Effector memory CD8-positive, alpha-beta T cell (primary cell): ENCODE measurements at places on chromosomes 6 and 20.

- DNase-seq: no peak
Observed at GRCh38 chr6:158053377-158054313, 72.0 kb downstream of the SYNJ2 start.

DNA sequence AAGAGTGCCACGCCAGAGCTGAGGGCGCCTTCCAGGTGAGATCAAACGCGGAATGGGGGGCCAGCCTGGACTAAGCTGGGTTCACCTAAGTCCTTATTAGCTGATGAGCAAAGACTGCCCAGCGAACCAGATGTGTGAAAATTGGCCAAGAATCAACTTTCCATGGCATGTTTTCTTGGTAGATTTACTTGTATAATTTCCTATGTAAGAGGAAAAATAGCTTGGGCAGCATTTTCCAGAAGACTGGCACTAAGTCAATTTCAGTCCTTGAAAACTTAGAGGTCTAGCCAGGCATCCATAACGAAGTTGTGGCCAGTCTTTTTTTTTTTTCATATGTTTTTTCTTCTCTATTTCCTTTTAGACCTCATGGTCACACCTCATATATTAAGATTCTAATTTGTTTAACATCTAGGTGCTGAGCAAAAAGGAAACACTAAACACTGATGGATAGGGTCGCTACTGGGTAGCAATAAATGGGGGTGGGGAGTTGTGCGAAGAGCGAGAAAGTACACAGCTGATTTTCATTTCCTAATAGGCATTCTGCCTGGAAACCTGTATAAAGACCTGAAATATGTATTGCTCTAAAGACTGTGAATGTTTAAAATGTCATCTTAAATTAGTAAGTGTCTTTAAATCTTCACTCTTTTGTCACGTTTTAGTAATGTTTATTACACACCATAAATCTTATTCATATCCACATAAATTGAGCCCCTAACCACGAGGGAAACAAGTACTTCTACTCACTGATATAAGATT, 188.8 kb downstream of the CD83 start:
- no peak for DNase-seq

DNA sequence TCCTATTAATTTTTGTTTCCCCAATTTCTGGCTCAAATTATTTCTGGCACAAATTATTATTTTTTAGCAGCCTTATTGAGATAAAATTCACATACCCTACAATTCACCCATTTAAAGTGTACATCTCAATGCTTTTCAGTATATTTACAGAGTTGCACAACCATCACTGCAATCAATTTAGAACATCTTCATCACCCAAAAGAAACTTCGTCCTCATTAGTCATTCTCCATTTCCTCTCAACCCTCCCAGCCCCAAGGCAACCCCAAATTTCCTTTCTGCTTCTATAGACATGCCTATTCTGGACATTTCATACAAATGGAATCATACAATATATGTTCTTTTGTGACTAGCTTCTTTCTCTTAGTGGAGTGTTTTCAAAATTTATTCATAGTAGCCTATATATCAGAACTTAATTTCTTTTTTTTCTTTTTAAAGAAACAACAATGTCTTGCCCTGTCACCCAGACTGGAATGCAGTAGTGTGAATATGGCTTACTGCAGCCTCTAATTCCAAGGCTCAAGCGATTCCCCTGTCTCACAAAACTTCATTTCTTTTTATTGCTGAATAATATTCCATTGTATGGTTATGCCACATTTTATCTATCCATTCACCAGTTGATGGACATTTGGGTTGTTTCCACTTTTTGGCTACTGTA, 84.5 kb downstream of the DNAH8 start:
- DNase-seq: no peak

- no peak for DNase-seq
Observed at GRCh38 chr6:14867802-14868201, 378.1 kb upstream of the JARID2 start.

GRCh38 chr6:41454189-41454789, 91.9 kb upstream of the FOXP4 start:
- DNase-seq: no peak

DNA sequence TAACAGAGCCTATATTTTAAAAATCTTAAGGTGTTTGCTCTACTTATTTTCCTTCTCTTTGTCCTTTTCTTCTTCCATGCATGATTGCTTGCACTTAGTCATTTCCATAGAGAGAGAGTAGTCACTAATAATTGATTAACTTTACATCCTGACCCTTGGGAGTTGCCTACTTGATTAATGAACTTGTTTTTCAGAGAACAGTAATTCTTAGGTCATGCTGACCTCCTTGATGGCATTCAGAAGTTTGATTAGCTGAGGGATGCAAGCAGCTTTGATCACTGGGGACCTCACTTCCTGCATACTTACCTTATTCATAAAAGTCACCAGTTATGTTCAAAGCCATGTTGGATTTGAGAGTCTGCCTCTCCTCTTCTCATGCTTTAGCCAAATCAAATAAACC, 715.6 kb upstream of the ID4 start:
- DNase-seq: no peak

DNA sequence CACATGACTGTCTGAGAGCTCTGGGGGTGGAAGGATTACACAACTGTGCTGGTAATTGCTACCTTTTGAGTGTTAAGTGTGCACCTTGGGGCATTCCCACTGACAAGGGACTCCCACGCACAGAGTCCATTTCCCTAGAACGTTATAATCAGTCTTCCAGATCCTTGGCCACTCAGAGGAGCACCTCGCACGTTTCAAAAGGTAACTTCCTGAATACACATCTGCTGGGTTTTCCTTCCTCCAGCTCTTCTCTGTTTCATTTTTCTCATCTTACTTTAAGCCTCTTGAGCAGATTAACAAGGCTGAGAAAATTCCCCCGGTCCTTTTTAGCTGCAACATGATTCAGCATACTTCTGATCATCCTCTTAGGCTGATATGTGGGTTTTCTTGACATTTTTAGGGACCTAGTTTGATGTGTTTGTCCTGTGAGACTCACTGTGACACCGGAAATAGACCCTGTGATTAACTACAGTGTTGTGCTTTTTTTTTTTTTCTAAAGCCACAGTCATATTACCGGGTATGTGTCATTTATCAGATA, 98.4 kb upstream of the DUSP22 start:
- DNase-seq: peak; percentile 23

DNA sequence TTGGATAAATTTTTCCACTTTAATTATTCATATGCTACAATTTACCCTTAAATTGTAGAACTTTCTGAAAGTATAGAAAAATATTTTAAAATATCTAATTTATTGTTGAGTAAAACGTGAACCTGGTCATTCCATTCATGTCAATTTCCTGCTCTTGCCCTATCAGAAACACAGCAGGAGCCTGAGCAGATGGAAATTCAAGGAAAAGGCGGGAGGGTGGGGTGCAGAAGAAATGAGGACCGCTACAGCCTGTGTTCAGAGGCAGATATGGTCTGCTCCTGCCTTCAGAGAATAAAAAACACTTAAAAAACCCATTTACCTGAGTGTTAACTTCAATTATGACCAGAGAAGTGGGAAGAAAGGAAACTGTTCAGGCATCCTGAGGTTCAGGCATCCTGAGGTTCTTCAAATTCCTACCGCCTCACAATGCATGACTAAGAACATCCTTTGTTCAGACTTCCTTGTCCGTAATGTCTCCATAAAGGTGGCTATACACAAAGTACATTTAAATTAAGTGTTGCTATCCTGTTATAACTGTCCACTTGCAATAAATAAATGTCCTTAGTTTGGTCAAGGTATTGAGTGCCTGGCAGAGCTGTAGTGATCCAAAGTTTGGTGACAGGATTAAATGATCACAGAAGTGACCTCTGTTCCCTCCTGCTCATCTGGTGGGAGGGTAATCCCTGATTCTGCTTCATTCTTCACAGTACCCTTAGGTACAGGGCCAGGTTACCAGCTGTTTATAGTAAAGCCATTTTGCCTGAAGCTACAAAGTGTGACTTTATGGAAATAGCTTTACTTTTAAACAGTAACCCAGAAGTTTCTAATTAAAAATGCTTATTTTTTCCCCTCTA, 109.1 kb downstream of the MAN1A1 start:
- DNase-seq: no peak

DNA sequence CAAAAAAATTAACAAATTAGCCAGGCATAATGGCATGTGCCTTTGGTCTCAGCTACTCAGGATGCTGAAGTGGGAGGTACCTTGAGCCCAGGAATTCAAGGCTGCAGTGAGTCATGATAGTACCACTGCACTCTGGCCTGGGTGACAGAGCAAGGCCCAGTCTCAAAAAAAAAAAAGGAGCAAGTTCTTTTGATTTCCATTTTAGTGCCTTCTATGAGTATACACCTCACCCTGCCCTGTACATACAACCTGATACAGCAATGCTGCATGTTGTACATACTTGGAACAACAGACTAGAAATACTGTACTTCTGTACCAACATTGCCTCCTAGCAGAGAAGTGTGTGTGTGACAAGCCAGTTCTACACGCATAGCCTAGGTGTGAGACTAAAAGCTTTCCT, 97.3 kb upstream of the CARMIL1 start:
- DNase-seq: no peak

DNA sequence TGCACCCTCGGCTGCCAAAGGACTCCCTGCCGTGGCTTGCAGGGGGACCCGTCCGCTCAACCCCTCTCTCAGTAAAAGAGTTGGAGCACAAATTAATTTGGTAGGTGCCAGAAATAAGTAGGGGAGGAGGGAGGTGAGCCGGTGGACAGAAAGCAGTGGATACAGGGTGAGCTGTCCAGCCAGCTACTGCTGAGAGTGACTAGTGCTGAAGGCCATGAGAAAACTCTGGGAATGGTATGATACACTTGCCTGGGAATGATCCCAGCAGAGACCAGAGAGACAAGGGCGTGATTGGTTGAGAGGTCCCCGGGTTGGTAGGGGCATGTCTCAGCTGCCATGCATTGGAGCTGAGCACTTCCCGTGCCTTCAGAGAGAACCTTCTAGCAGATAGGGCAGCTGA, 15.7 kb downstream of the FOXQ1 start:
- DNase-seq: no peak

GRCh38 chr6:246352-246751, 45.9 kb upstream of the DUSP22 start:
- DNase-seq: no peak

GRCh38 chr6:122268394-122268793, 131.1 kb upstream of the HSF2 start:
- no peak for DNase-seq

DNA sequence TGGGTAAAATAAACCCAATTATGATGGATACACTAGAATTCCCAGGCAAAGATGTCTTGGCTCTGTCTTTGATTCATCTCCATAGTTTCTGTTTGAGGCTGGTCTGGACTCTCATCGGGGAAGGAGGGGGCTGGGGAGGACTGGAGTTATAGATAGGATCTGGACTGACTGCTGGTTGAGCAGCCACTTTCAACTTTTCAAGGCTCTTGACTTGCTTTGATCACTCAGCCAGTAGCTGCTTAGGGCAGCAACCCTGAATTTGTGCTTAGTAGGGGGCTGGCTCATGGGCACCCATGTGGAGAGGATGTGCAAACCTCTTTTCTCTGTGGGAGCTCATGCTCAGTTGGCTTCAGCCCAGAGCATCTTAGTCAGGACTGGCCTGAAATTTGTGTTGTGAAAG, 114.0 kb upstream of the NEDD9 start:
- DNase-seq: no peak

DNA sequence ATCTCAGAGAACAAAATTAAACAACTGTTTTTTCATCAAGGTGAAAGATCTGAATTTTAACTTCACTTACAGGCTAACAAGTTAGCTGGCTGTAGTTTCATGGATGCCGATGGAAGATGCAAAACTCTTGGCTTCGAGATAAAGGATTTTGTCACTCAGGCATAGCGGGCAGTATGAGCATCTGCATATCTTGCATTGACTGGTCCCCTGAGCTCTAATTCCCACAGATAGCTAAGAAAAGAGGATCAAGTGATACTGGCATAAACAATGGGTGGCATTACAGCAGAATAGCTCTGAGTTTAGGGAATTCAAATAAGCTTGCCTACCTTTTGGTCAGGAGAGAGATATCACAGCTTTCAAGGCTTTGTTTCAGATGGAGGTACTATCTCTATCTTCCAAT, 1.8 kb upstream of the CLVS2 start:
- no peak for DNase-seq

GRCh38 chr6:126444659-126445273, 104.9 kb downstream of the CENPW start:
- no peak for DNase-seq

DNA sequence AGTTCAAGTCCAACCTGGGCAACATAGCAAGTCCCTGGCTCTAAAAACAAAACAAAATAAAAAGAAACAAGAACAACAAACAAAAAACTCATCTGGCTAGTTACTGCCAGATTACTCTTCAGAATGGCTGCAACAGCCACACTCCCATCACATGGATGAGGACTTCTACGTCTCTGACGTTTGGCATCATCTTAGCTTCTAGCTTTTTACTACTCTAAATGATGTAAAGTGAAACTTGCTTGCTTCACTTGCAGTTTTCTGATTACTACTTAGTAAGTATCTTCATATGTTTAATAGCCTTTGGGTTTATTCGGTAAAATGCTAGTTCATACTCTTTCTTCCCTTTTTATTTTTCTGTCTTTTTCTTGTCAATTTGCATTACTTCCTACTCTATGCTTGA, 161.1 kb upstream of the CARMIL1 start:
- no peak for DNase-seq

DNA sequence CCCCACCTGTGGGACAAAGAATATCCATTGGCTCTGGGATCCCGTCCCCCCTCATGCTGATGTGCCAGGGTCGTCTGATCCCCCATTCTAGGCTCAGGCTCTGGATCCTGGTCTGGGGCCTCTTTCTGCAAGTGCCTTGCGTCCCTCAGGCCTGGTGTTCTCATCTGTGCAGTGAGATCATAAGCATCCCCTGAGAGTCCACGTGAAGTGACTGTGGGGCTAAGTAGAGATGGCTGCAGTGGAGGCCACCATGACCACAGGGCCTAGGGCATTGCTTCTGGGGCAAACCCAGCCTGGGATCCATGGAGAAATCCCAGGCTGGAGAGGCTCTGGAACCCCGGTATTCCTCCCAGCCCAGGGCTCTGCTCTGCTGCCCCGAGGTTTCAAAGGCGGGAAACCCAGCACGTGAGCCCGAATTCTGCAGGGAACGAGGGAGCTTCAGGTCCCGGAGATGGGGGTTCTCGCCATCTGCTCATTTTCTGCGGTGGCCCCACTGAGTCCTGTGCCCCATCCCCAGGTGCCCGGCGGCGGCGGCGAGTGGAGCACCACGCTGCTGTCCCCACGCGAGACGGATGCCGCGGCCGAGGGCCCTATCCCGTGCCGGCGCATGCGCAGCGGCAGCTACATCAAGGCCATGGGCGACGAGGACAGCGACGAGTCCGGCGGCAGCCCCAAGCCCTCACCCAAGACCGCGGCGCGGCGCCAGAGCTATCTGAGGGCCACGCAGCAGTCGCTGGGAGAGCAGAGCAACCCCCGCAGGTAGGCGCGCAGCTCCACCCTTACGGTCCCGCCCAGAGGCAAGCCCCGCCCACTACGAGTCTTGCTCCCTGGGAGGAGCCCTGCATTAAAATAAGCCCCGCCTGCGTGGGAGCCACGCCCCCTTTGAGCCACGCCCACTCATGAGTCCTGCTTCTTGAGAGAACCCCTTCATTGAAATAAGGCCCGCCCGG, 105.5 kb upstream of the MYL9 start:
- DNase-seq: peak; percentile 87

- no peak for DNase-seq
Observed at GRCh38 chr6:70163795-70164194, 139.1 kb downstream of the COL9A1 start.
